ENCODE measurements at places on chromosomes 6 and 20.

DNA sequence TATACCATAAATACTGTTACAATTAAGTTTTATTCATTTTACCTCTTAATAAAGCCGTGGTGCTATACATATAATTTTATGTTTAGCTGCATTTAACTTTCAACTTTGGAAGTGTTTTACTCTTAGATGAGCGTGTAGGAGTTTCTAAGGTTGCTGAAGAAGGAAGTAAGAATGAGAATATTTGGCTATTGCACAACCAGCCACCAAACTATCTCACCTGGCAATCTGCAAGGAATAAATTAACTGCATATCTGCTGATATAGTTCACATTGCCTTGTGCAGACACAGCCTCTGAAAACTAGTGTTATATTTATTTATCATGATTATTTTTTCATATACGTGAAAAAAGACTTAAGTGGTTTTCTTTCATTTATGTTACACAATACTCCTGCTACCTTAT is 230.4 kb downstream of the PLCB1 start:
- no peaks in the 10 kb centered on the region for H3K36me3 ChIP-seq
- no peak overlapping the region for H3K27ac ChIP-seq
- H3K4me3 ChIP-seq = no peak overlapping the region
- no peaks in the 10 kb centered on the region for H3K27me3 ChIP-seq
- no peaks in the 10 kb centered on the region for H3K4me1 ChIP-seq

DNA sequence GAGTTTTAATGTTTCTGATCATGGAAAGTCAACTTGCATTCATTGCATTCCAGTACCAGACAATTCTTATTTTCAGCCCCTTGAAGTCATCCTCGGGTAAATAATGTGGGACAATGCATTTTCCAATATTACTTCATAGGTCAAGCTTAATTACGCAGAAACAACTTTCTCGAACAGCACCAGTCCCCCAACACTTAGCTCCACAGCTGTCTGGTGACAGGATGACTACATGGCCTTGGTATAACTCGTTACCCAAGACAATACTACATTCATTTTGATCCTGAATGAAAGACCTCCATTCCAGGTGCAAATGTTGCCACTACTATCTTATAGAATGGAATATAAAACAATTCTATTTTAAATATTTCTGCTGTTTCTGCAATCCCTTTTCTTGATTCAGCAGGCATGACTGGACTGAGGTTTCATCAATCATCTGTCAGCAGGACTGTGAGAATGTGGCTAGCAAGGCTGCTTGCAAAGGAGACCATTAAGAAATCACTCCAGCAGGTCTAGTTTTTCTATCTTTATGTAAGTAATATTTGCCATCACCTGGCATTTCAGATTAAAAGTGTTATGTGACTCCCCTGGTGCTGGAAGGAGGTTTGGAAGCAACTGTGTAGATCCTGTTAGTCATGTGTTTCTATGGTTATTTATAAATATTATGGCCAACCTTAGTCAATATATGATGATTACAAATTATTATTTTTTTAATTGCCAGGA is 147.9 kb downstream of the HAO1 start:
- H3K4me3 ChIP-seq = no peak overlapping the region
- no peaks in the 10 kb centered on the region for H3K4me1 ChIP-seq
- DNase-seq = no peak
- H3K27me3 ChIP-seq = no peaks in the 10 kb centered on the region
- H3K36me3 ChIP-seq = no peaks in the 10 kb centered on the region

DNA sequence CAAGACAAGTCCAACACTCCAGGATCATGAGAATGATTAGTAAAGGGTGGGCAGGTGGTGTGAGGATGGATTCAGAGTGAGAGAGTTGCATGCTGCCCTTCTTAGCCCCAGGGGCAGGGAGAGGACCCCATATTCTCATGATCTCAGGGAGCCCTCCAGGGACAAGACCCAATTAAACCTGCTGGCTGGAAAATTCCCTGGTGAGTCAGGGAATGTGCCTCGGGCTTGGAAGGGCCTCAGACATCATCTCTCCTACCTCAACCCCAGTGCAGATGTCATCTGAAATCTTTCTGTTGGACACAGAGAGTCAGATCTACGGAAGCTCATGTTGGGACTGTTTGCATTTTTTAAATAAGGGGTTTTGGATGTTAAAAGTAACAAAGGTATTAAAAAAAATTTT is 9.2 kb upstream of the SIRPD start:
- H3K36me3 ChIP-seq = no peaks in the 10 kb centered on the region
- H3K27ac ChIP-seq = no peak overlapping the region
- DNase-seq = no peak
- H3K4me1 ChIP-seq = no peaks in the 10 kb centered on the region
- no peaks in the 10 kb centered on the region for H3K27me3 ChIP-seq

DNA sequence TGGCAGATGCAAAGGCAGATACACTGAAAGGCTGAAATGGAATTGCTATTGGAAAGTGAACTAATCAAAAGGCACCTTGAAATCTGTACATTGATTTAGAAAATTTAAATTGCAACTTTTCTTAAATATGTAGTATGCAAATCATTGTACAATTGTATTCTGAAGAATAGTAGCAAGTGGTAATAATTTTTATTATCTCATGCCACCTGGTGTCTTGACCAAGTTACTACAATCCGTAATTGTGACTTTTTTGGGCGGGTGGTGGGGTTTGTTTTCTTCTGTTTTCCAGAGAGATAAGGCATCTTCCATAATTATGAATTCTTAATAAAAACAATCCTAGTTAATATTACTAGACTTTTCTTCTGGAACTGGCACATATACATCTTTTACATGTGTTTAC is 12.5 kb upstream of the BCKDHB start:
- H3K27ac ChIP-seq = no peak overlapping the region
- no peak for DNase-seq
- H3K27me3 ChIP-seq = no peaks in the 10 kb centered on the region
- no peak overlapping the region for H3K4me3 ChIP-seq

GRCh38 chr20:52047811-52048764 is 143.5 kb downstream of the ZFP64 start:
- no peak overlapping the region for H3K27ac ChIP-seq
- H3K36me3 ChIP-seq = no peaks in the 10 kb centered on the region
- H3K27me3 ChIP-seq = no peaks in the 10 kb centered on the region
- H3K4me1 ChIP-seq = no peaks in the 10 kb centered on the region

GRCh38 chr6:150631984-150632642 is 32.4 kb downstream of the PLEKHG1 start:
- H3K36me3 ChIP-seq = no peaks in the 10 kb centered on the region
- H3K27ac ChIP-seq = no peak overlapping the region
- peaks cover 42% of the 10 kb centered on the region for H3K4me1 ChIP-seq
- no peaks in the 10 kb centered on the region for H3K27me3 ChIP-seq
- no peak overlapping the region for H3K4me3 ChIP-seq
- no peak for DNase-seq

Measured in vagina (tissue), 2 donors.